CD4-positive, alpha-beta T cell treated with Interleukin-17A for 4 hours (primary cell): ENCODE measurements at places on chromosomes 2 and 18.

DNA sequence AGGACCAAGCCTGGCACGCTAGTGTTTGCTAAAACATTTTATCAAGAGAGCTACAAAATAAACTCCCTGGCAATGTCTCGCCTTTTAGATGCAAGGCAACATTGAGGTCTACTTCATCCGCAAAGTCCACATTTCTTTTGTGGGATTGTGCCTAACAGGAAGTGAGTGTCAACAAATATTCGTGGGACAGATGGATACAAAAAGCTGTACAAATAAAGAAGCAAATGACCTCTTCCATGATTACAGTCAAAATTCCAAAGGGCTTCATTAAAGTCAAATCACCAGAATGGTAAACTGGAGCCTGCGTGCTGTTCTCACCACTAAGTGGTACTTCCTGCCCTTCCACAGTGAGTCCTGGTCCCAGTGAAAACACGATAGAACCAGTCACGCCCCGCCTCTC lies 40.4 kb downstream of the L3MBTL4 start:
- DNase-seq: no peak

- peak; percentile 61 for DNase-seq
Measured at GRCh38 chr2:27095745-27096651, 9.4 kb downstream of the KHK start.

GRCh38 chr2:191638079-191638801 lies 39.7 kb upstream of the NABP1 start:
- DNase-seq: peak; percentile 19

DNA sequence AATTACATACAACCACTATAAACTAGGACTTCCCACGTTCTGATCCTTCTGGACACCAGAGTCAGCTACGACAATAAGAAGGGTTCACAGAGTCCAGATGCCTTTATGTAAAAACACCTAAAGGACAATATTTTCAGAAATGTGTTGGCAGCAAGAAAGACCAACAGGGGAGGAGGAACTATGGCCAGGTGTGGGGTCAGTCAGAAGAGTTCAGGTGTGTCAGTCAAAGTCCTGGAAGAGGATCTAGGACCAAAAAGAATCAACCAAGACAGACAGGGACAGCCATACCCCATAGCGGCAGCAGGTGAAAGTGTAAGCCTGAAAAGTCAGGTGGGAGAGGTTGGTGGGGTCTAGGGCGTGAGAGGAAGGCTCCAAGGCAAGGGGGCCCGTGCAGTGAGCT lies 38.0 kb upstream of the YPEL5 start:
- DNase-seq: no peak

- DNase-seq: no peak
Measured at GRCh38 chr18:40939656-40940515, 1015.1 kb upstream of the PIK3C3 start.
